ENCODE measurements at places on chromosomes 4 and X.

- no peak for DNase-seq
Measured at GRCh38 chr4:87490664-87491369, 38.4 kb downstream of the SPARCL1 start.

- no peak for DNase-seq
Measured at GRCh38 chrX:11929476-11929875, 171.4 kb downstream of the MSL3 start.

- DNase-seq: no peak
Measured at GRCh38 chr4:53635697-53636483, 44.6 kb upstream of the LNX1 start.

- DNase-seq: peak; percentile 57
Measured at GRCh38 chr4:8201321-8201781, 2.3 kb downstream of the SH3TC1 start.

DNA sequence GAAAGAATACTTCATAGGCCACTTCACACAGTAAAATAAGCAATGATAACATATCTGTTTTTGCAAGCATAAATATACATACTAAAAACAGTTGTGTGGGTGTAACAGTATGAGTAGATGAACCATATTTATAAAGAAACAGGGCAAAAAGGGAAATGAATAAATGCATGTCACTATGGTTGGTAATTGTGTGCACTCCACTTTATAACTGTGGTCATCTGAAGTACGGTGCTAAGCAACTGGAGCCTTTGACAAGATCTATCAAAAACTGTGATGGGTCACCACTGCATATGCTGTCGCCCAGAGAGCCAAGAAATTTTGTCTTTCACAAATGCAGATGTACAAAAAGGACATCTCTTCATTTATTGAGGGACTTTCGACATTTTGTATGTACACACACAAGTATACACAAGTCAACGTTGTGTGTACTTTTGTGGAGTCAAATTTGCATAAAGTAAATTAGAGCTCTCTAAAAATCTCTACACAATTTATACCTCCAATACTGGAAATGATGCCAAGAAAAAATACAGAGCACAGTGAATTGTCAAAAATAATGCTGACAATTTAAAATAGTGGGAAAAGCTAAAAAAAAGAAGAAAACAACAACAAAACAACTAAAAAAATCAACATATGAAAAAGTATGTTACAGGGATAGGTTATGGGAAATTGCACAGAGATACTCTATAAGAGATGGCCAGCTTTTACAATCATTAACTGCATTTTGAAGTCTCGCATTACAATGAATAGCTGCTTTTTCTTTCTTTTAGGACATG lies 123.1 kb upstream of the ENPEP start:
- no peak for DNase-seq

DNA sequence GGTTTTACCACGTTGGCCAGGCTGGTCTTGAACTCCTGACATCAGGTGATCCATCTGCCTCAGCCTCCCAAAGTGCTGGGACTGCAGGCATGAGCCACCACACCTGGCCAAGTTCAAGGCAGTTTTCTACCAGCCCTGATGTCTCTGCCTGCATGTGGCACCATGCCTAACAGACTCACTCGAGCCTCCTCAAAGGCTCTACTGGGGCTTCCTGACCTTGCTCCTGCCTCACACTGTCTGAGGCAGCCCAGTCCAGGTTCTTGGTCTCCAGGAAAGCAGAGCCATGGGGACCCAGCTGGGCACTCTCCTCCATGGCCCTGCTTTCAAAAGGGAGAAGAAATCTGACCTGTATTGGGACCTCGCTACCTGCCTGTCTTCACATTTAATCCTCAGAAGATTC lies 286.9 kb downstream of the EVC2 start:
- DNase-seq: no peak

GRCh38 chr4:177855507-177856197 lies 413.4 kb upstream of the AGA start:
- no peak for DNase-seq

DNA sequence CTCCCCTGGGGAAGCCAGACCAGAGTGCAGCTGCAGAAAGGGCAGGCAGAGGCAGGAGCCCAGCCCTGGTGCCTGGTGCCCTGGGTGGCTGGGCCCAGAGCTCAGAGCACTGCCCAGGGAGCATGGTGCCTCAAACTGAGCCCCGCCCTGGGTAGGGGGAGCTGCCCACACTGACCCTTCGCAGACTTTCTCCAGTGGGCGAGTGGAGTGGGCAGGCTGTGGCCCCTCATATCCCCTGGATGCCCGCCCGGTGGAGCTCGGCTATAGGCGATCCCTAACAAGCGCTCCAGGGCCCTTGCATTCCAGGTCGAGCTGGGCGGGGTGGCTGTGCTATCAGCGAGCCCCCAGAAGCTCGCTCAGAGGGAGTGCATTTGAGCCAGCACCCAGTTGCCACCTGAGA lies 17.1 kb upstream of the ADRA2C start:
- DNase-seq: no peak

- no peak for DNase-seq
Measured at GRCh38 chr4:24850674-24851073, 55.3 kb downstream of the SOD3 start.

- no peak for DNase-seq
Measured at GRCh38 chr4:176791591-176792325, 964 bp downstream of the VEGFC start.

All from CD4-positive, alpha-beta T cell treated with Interleukin-17A for 1 hour (primary cell).